Stimulated activated CD4-positive, alpha-beta T cell treated with anti-CD3 and anti-CD28 coated beads, Interleukin-15, amount 100 ng/mL, for 48 hours (primary cell): ENCODE measurements at places on chromosomes 6 and 20.

DNA sequence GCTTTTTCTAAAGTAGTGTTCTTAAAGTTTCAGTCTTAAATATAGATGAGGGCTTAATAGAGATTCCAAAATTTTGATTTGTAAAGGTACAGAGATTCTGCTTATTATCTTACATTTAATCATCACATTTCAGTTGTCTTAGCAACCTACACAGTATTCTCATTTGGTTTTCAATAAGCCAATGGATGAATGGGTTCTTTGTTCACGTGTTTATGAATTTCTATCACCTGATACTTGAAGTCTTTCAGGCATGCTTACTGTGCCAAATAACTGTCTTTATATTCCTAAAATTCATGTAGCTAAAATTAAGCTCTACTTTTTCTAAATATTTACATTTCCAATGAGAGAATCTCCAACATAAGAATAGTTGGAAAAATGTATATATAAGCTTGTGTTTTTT, 152.7 kb downstream of the EYA4 start:
- DNase-seq: no peak

- no peak for DNase-seq
These were observed 2.5 kb downstream of the NPBWR2 start for GRCh38 chr20:64104667-64105451.

GRCh38 chr20:43863330-43863729, 51.3 kb upstream of the TOX2 start:
- DNase-seq: no peak

- no peak for DNase-seq
These were observed 64.4 kb upstream of the IYD start for GRCh38 chr6:150304429-150304828.

GRCh38 chr6:54860132-54860531, 13.6 kb downstream of the FAM83B start:
- no peak for DNase-seq

DNA sequence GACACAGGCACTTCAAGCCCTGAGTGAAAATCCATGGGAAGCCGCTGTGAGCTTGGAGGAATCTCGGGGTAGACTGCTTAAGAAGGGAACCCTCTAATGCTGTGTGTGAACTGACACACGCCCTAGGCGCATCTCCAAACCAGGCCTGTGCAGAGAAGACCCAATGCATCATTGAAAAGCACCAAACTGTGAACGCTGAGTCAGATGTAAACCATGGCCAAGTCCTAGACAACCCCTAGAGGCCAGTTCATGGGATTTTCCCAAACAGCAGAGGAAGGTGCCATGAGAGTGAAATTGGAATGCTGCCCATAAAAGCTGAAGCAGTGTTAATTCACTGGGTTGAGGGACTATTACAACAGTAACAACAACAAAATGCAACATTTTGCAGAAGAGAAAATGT, 296.5 kb downstream of the SMOC2 start:
- DNase-seq: no peak

- no peak for DNase-seq
These were observed 25.2 kb downstream of the RFPL4B start for GRCh38 chr6:112372226-112372806.

DNA sequence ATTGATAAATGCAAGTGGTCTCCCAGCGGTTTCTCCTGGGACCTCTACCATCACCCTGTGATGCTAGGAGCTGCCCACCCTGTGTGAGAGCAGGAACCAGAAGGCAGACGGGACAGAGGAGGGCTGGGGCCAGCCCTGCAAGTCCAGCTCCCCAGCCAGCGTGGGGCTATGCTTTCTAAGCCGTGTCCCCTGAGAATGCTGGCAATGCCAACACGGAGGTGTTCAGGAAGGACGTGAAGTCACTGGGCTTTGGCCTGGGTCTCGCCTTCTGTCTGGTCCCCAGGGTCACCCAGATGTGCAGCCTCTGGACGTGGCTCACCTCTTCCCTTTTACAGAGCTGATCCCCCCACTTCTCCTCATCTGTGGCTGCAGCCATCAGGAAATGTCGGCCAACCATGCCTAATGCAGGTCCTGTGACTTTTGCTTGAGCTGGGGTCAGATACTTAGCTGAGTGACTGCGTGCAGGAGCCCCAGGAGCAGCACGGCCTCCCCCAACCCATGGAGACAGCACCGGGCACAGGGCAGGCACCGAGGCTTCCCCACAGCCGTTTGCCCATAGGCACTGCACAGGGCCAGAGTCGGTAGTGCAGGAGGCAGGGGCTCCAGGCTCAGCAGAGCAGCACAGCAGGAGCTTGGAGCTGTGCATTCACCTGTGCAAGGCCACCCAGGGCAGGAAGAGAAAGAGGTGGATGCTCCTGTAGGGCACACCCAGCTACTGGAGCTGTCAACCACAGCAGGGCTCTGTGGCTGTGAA, 66.2 kb downstream of the GNAS-AS1 start:
- no peak for DNase-seq

DNA sequence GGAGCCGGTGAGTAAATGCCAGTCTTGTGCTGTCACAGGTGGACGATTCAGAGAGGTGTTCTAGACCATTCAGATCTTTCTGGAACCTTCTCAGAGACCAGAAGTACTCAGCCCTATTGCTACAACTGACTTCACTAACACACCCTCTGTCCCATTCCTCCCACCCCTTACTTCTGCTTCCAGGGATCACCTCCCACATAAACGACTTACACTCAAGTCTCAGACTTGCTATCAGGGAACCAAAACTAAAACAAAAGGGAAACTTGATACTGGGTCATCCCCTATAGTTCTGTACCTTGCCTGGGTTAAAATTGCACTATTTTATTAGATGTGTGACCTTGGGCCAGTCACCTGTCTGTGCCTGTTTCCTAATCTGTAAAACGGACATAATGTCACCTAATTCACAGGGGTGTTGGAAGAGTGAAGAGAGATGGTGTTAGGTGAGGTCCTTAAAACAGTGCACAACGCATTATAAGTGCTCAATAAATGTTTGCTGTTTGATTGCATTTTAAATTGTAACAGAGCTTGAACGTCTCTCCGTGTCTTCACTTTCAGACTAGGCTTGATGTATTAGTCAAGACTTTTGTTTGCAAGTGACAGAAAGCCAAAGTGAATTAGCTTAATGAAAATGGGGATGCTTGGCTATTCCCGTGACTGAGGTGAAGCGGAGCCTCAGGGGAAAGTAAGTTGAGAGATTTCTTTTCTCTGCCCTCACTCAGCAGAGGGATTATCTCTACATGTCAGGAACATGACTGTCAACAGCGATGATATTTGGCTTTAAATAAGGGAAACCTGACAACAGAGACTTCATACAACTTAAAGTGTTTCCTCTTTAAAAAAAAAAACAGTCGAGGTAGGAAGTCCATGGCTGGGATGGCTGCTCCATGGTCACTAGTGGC, 3.0 kb upstream of the SRXN1 start:
- no peak for DNase-seq
